ENCODE measurements at places on chromosomes 4 and X.
A peak's percentile ranks its signal among the peaks of the same experiment; 100 is the strongest.

DNA sequence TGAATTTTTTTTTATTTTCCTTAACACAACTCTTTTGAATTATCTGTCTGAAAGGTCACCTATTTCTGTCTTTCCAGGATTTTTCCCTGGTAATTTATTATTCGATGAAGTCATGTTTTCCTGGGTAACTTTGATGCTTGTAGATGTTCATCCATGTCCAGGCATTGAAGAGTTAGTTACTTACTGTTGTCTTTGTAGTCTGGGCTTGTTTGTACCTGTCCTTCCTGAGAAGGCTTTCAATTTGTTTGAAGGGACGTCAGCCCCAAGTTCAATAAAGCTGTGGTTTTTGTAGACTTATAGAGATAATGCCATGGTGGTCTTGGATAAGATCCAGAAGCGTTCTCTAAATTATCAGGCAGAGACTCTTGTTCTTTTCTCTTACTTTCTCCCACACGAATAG, 252.4 kb upstream of the ARHGAP24 start:
- no peak for DNase-seq

- peak; percentile 56 for DNase-seq
Observed at GRCh38 chr4:92303621-92304027, at the start of gene GRID2. Gene GRID2, plus strand, starts transcription at chr4:92303966.

DNA sequence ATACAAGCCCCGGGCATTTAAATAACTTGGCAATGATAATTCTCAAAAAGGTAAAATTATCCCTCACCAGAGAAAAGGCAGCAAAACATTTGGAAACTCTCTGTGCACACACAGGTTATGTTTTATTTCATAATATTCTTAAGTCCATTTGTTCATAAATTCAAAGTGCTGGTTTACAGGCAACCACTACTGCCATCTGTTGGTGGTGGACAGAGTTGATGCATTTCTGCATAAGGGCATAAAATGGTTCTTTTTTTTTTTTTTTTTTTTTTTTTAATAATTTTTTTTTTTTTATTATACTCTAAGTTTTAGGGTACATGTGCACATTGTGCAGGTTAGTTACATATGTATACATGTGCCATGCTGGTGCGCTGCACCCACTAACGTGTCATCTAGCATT, 31.5 kb upstream of the IL21 start:
- DNase-seq: no peak

DNA sequence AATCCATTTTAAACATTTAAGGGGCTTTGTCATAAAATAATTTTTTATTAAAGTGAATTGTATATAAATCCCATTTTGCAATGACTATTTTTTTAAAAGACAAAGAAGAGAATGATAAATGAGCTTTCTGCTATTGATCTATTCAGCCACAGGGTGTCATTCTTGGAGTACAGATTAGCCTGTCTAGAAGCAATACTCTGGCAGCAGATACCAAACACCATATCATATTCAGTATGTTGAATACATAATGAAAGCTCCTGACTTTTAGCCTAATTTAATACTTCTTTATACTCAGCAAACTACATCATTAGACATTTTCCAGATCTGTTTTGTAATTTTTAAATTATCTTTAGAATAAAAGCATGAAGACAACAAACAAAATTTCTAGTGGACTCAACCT, 496.3 kb downstream of the PDGFC start:
- DNase-seq: no peak

DNA sequence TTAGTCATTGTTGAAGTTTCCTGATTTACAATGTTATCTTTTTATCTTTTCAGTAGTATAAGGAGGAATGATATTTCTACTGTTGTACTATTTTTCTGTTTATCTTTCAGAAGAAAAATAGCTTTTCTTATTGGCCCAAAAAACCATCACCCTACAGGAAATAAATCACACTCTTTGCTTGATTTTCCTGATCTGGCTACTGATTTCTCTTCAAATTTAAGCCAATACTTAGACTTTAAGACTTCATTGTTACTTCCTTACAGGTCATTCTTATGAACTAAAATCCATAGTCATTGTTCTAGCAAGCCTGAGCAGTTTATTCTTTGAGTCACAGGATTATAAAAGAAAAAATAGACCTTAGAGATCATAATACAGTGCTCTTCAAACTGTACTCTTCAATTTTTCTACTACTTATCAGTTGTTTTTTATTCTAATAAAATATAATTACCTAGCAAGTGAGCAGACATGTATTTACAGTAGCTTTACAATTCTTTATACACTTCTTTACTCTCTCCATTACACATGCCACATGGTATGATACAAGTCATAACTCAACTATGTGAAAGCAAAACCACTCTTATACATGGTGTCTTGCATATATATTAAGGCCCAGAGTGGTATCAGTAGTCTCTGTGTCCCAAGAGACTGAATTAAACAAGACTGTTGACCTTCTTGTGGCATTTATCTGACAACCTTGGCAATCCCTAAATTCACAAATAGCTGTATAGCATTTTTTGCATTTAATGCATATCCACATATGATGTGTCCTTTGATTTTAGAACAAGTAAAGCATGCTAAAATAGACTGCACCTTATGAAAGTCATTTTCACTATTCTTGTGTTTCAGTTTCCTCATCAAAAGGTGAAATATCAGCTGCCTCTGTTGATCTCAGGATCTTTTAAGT, 47.9 kb downstream of the TET2 start:
- no peak for DNase-seq

DNA sequence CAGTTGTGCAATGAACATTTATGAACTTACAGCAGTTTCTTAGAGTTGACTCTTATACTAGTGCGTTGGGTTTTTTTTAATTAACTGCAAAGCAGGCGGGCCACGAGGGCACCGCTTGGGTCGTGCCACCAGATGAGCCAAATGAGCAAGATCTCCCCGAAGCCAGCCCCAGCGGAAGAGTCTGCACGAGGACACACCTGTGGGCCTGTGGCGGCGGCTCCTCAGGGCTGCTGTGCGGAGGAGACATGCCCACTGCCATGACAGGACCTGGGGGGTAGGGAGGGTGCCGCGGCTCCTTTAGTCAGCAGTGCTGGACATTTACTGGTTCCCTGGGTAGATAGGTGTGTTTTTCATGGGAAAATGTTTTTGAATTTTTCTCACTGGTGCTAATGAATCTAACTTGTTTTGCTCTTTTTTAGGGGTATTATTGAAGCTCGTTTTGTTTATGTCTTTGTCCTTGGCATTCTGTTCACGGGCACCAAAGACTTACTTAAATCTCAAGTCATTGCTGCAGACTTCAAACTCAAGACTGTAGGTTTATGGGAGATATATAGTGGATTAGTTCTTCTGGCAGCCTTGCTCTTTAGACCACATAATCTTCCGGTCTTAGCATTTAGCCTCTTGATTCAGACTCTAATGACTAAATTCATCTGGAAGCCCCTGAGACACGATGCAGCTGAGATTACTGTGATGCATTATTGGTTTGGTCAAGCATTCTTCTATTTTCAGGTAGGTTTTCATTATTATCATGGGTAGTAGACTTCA, 31.2 kb downstream of the PIGG start:
- DNase-seq: no peak

- DNase-seq: no peak
Observed at GRCh38 chrX:136386826-136387225, 86.1 kb downstream of the ADGRG4 start.

- DNase-seq: no peak
Observed at GRCh38 chrX:106862972-106863688, 40.0 kb downstream of the RIPPLY1 start.

- no peak for DNase-seq
Observed at GRCh38 chrX:134849390-134849789, 141.4 kb upstream of the SMIM10 start.

- no peak for DNase-seq
Observed at GRCh38 chrX:41542135-41542534, 95.0 kb downstream of the NYX start.

- DNase-seq: no peak
Observed at GRCh38 chrX:129825746-129826505, 17.8 kb downstream of the ZDHHC9 start.

- DNase-seq: no peak
Observed at GRCh38 chrX:68175562-68175961, 257.7 kb downstream of the OPHN1 start.

DNA sequence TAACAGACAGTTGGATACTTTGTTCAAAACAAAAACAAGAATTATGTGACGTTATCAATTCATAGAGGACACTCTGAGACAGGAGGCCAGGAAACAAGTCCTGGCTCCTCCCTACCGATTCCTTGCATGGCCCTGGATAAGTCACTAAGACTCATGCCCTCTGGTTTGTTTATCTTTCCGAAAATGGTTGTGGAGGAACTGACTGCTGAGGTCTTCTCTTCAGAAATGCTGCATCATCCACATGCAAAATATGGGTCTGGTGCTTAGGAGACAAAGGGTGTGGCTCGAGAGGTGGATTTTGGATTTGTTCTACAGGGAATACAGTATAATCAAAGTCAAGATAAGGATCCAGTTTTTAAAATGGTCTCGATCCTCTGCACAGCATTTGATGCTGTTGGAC, 130.9 kb downstream of the RELL1 start:
- no peak for DNase-seq

GRCh38 chr4:88028946-88029345, 21.5 kb downstream of the PKD2 start:
- DNase-seq: no peak

DNA sequence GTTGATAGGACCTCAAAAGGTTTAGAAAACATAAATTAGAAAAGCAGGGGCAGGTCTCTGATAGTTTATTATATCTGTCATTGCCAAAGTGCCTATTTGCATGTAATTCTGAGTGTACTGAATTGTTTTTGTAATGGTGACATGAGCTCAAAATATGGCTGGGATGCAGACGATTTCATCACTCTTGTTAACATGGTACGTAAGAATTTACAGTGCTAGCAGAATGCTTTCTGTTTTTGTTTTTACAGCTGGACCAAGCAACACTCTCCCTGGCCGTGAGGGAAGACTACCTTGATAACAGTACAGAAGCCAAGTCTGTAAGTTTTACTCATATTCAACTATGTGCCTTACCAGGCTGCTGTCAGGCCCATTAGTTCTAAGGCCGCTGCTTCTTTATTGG, 58.1 kb downstream of the PHEX start:
- DNase-seq: no peak

- no peak for DNase-seq
Observed at GRCh38 chr4:185307136-185307950, 88.4 kb downstream of the LRP2BP start.

DNA sequence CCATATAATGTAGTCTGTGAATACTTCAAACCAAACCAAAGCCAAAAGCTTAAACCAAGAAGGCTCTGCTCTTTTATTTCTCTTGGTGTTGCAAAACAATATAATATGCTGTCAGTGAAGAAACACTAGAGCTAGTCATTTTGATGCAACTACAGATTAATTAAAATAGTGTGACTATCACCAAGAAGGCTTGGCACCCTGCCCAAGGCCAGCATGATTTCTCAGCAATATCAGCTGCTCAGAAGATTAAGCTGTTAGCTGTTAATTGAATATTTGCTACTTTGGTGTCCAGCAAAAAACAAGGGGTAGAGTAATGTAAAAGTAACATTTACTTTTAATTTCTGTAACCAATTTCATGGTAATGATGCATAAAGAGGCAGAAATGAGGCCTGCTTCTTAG, 104.9 kb upstream of the PRPS2 start:
- no peak for DNase-seq

- DNase-seq: no peak
Observed at GRCh38 chr4:153643406-153644383, 40.4 kb upstream of the TLR2 start.

DNA sequence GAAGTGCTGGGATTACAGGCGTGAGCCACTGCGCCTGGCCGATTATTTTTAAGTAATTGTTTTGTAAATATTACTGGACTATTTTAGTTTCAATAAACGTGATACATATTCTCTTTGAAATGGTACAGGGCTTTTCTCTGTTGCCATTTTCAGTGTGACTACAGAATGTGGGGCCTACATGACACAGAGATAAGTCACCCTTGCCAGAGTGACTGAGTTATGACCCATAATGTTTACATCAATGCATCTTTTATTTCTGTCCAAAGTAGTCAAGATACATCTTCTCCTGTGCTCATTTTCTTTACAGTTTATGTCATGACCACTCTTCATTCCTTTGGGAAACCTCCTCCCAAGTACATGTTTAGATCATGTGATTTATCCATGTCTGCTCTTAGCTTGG, 88.3 kb upstream of the GC start:
- DNase-seq: no peak

GRCh38 chr4:73751166-73751565, 10.8 kb downstream of the CXCL8 start:
- DNase-seq: no peak

DNA sequence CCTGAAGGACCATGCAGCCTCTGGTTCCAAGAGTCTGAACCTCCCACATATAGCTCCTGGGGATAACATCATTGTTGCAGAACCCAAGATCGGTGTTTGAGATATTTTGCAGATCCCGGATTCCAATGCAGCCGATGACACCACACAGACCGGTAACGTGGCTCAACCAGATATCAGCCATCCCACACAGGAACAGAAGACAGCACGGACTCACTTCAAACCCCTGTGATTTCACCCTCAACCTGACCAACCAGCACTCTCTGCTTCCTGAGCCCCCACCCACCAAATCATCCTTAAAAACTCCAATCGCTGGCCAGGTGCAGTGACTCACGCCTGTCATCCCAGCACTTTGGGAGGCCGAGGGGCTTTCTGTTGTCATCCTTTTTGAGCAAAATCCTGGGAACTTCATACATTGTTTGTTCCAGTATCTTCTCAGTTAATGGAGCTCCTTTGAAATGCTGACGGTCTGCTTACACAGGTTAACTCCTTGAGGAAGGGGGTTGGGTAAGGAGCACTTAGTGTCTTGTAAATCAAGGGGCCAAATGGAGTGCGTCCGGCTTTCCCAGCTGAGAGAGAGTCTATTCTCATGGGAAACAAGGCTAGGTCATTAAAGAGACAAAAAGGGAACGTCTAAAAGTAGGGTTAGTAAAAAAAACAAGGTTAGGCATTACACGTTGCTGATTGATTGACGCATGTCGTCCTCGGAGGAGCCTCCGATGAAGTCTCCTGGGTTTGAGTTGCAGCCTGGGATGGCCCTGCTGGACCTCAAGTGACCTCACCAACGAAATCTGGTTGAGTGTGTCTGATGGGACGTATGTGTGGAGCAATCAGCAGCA, 230.4 kb downstream of the CRLF2 start:
- DNase-seq: no peak

- no peak for DNase-seq
Observed at GRCh38 chr4:172838943-172839342, 329.7 kb upstream of the GALNT7 start.

DNA sequence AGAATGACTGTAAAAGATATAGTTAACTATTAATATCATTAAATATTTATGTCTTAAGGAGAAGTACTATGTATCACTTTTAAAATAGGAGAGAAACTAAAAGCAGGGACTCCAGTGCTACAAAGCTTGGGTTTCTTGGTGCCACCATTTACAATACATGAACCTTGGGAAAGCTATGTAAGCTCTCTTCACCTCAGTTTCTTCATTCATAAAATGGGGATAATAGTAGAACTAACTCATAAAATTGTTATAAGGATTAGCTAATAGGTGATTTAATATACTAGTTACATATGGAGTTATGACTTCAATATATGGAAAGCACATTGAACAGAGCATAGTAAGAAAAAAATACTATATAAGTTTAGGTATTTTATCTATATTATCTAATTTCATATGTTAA, 23.7 kb downstream of the EPGN start:
- no peak for DNase-seq
